ENCODE measurements at places on chromosomes 2 and 18.

DNA sequence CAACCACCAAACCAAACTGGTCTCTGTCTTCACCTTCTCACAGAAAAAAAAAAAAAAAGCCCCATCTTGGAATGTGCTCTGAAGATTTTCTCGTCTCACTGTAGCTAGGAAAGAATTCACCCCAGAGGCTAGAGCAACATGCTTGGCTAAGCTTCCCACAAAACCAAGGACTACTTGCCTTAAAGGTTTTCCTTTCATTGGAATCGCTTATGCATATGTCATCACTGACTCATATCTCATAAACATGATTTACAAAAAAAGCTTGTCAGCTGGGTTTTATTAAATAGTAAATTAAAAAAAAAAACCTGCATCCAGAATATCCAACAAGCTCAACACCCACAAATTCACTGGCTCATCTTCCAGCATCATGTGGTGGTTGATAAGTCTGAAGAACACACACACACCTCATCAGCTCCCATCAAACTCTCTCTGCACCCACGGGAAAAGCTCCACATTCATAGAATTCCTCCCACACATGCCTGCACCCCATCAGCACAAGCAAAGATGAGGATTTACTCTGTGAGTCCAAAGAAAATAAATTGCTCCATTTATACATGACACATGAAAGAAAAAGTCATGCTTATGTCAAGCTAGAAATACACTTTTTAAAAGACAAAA, 182.0 kb upstream of the TRIB2 start:
- peak; percentile 99 for DNase-seq

GRCh38 chr2:174981331-174981730, 23.9 kb downstream of the CHN1 start:
- no peak for DNase-seq

- DNase-seq, result no peak
These were observed 329.7 kb upstream of the CNTNAP5 start for GRCh38 chr2:123695426-123695825.

- DNase-seq, result no peak
These were observed 24.4 kb upstream of the EMILIN2 start for GRCh38 chr18:2822213-2822921.

GRCh38 chr18:30192216-30192615, 850.3 kb downstream of the DSC3 start:
- DNase-seq, result no peak

- no peak for DNase-seq
These were observed 49.9 kb upstream of the TPO start for GRCh38 chr2:1363367-1363766.

DNA sequence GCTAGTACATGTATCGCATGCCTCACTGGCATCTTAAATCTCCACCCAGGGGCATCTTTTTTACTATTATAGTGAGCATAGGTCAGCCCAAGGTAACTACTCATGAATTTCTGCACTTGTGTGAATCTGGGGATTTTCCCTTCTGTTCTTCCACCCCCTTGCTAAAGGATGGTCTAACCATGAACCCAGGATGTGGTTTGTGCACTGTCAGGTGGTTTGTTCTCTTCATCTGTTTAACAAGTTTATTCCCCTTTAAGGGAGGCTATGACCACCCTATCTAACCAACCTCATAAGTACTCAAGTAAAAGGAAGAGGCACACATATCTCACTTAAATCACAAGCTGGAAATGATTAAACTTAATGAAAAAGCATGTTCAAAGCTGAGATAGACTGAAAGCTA, 243.0 kb downstream of the RPRM start:
- DNase-seq, result no peak

DNA sequence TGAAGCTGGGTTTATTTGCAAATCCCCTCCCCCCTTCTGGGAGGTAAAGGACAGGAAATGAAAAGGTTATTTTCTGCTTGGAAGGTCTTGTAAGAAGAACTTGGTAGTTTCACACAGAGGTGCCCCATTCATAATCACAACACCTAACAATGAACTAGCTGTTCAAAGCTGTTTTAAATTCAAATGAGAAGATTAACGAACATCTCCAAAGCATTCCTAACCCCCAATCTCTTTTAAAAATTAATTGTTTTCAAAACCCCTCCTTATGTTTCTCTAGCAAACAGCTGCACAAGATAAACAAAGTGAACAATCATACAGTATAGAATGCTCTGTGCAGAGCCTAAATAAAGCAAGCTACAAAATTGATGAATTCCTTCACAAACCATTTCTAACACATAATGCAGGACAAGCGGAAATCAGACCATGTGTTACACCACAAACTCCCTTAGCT, 271.4 kb downstream of the SATB2 start:
- DNase-seq, result no peak

DNA sequence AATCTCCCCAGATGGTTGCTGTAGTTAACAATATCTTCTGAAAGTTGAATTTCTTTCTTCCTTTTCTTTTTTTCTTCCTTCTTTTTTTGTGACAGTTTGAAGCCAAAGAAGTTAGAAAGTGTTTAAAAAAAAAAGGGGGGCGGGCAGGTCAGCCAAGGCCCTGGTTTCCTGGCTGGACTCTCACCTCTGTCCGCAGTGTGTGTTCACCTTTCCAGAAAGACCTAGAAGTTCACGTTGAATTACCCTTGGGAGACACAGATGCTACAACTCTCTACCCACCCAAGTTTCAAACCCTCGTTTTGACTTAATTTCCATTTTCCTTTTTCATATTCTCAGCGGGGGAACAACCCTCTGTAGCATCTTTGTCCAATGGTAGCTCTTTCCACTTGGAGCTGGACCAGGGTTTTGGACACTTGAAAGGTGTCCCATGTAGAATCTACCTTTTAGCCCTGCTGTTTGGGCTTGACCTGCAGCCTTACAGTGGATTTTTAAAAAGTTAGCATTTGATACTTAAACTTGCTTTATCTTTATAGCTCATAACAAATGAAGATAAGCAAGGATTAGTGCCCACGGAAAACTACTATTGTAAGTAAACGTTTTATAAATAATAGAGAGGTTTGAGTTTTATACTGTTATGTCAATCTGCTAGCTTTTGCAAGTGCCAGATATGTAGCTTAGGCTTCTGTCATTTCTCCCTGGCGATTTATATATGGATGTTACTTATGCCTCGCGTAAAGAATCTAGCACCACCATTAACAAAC, 20.0 kb downstream of the MEP1B start:
- DNase-seq, result no peak

DNA sequence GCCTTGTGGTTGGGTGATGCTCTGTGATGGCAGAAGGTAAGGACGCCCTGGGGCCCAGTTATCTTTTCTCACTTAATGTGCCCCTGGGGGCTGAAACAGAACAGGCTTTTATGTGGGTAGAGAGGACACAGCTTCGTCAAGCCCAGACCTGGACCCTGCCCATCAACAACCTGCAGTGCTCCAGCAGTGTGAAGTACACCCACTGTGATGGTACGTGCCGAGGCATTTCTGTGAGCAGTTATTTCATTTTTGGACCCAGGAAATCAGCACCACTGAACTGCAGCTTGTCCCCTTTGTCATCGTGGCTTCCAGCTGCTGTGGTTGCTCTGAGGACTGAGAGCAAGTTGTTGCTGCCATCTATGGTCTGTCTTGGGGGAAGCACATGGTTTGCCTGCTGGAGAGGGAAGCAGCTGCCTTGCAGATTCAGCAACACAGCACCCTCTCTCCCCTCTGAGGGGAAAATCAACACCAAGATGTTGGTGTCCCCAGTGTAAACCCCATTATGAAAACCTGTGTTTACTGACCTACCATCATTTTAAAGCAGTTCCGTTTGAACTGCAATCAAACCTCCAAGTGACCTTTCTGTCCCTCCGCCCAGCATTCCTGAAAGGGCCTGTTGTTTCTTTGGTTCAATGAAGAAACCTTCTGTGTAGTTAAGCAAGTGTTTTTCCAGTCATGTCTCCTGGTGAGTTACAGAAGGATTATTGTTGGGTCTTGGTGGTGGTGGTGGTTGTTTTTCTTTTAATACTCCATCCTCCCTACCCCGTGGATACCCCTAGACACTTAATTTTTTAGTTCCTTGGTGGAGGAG, 158.2 kb downstream of the MGAT5 start:
- no peak for DNase-seq

DNA sequence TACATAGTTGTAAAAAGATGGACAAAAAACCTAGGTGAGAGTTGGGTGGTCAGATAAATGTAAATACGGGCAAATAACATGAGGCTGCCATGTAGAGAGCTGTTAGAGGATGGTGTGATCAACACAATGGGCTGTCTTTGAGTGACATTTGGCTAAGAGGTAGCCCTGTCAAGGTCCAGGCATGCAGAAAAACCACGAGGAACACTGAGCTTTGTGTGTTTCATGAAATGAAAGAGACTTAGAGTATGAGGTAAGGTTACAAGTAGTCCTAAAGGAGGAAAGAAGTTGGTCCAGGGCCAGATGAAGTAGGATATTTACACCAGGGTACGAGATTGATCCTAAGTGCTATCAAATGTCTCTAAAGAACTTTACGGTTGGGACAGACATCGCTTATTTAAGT, 160.9 kb downstream of the RDH14 start:
- no peak for DNase-seq

GRCh38 chr2:209911486-209911885, 91.0 kb upstream of the RPE start:
- no peak for DNase-seq

- DNase-seq, result no peak
These were observed 68.1 kb downstream of the CDH2 start for GRCh38 chr18:28108814-28109213.

Data from HS-27A (cell line).